ENCODE measurements at places on chromosomes 5 and 9. TPM values are rescaled to one million over a fixed set of nuclear protein-coding genes. Genes with fewer than 3 reads are reported as not detected.

DNA sequence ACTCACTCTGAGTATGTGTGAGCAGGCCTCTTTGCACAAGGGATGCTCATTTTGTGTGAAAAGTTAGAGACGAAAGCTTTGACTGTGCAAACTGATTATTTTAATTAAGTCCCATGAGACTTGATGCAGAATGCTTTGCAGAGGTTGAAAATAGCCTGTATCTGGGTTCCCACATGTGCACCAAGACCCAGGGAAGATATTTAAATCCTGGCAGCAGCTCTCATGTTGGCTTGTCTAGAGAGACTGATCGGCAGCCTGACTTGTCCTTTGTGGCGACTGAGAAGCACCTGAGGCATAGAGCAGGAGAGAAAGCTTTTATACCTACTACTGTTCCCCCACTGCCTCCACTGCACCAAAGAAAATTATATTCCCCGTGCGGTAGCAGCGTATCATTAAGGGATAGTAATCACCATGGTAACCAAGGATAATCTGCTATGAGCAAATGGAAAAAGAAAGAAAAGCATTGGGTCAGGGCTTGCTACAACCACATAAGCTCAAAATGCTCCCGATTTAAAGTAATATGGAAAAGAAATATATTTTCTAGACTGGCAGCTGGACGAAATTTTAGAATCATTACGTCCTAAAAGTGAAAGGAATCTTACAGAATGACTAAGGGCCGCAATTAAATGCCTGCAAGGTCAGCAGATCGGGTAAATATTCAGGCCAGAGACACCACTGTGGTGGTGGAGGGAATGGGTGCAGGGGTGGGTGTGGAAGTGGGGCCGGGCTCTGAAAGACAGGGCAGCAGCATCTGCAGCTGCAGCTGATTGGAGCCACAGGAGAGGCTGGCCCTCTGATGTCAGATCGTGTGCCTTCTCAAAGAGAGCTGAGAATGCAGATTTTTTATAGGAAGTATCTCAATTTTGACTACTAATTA, 135.3 kb upstream of the EPB41L4A start:
- no peak for DNase-seq

- DNase-seq, result no peak
Observed at GRCh38 chr5:84433461-84433860, 48.8 kb upstream of the EDIL3 start.

DNA sequence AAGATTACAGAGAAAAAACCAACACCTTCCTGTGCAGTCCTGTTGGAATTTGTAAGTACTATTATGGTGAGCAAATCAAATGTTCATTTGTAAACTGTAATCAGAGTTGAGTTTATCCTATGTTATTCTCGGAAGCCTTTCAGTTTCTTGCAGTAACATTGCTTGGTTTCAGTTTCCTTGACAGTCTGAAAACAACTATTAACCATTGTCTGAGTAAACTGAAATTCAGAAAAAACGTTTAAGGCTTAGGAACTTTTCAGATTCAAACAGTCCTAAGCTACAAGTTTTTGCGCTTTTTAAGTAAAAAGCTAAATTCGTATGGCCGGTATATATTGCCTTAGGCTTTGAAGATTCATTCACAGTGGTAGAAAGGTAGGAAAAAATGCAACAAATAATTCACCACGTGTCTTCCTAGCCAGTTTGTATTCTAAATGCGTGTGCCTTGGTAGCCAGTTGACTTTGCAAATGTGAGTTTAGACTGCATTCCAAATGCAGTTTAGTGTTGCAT, 2.5 kb downstream of the GPBP1 start:
- peak; percentile 14 for DNase-seq

DNA sequence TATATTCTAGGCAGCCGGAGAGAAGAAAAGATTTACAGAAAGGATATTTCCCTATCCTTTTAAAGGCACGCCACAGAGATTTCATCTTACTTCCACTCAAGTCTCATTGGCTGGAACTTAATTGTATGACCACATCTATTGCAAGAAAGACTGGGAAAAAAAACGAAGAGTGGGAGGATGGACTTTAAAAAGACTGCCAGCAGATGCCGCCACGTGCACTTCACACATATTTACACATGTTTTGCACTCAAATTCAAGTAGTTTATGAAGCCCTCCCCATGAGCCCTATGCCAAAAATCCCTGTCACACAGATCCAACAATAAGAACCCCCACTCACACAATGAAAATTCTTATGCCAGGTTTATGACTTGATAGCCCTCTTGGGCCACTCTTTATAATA, 138.5 kb upstream of the TYRP1 start:
- no peak for DNase-seq

Gene RGMB
- 206 TPM for total RNA-seq

Gene MAT2B
- 62.7 TPM for total RNA-seq

DNA sequence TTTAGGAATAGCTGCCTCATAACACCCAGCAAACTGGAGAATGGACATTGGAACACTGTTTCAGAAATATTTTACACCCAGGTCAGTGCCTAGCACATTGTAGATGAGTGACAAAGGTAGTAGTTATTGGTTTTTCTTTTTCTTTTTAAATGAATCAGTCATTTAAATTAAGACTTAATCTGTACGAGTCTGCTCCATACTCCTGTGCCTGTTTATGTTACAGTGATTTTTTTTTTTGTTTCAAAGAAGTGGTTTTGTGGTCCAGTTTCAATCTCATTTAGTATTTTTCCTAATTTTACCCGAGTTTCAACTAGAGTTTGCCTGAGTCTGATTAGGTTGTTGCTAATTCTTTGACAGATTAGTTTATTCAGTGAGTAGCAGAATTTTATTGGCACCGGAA, 16.2 kb downstream of the LMNB1 start:
- no peak for DNase-seq

DNA sequence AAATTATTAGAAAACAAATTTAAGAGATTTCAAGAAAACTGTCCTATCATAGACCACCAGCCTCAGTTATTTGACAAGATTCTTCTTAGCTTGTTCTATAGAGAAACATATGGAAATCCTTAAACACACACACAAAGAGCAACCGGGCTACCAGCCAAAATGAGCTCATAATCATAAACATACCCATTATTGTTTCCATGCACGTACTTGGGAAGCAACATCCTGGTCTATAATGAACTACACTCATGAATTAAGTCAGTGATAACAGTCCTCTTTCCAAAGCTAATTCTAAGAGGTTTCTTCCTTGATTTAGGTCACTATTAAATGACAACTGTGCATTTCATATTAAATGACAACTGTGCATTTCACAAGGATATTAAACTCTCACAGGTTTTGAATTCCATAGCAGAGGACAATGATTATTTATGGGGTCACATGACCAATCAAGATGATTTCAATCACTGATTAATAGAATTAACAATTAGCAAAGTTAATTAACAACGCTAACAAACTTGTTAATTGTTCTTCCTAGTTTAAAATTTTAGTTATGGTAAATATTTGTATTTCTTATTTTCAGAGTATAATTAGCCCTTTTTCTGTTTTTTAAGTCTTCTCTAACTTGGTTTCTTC, 77.0 kb downstream of the OXCT1 start:
- no peak for DNase-seq

DNA sequence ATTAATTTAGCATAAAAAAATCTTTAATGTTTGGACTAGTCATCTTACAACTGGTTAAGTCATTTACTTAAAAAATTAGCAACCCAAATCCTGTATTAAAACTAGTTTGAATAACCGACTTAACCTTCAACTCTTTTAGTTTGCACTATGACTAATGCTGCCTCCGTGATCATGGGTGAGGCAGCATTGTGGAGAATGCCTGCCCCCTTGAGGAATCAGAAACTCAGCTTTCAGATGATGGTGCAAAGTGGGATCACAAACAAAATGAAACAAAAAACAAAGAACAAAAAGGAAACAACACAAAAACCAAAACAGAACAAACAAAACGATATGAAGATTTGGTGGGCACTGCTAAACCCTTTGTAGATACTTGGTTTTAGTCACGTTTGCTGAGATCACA, 127.0 kb upstream of the PALM2AKAP2 start:
- peak; percentile 47 for DNase-seq

DNA sequence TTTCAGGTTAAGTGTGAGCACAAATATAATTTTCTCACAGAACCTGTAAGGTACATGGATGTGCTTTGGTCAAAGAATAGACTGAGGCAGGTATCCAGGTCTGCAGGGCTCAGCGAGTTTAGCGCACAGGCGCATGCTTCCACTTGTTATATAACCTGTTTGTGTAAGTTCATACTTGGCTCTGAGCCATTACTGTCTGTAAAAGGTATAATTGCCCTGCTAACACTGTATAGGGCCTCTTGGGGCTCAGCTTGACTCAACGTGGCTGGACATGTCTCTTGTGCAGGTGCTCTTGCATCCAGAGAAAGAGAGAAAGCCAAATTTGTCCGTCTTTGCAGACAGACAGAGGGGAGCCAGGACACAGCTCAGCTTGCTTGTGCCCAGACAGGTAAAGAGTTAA, 759.6 kb downstream of the MTRR start:
- no peak for DNase-seq

DNA sequence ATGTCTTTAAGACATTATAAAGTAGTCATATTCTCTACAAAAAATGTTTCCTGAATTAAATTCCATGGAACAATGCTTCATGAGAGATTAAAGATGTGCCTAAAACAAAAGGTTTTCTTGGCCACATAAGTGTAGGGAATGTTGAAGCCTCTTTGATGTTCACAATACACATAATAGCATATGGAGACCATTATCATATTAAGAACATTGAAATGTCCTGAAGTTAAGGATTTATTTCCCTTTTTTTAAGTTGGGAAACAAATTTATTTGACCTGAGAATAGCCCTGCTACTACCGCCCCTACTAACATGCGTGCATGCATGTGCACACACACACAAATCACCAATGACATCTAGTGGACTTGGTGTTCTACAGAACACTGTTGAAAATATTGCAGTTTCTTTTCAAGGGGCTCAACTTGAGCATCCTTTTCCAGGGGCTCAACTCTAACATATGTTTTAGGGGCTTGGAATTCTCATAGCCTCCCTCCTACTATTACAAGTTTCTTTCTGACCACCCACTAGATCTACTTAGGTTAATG, 124.9 kb upstream of the C6 start:
- no peak for DNase-seq

DNA sequence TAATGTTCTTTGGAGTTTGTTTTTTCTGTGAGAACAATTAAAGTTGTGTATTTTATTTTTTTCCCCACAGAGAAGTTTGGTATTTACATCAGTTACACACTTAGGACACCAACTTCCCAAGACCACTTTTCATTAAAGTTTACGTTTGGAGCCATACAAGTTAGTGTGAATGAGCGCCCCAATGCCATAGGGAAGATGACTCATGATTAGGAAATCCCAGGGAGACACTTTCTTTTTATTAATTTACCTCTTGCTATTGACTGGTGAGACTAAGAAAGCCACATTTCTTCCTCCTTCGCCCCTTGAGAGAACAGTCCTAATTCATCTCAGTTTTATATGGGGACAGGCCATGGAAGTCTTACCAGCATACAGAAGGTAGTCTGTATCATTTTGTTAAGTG, 57.1 kb downstream of the EDIL3 start:
- no peak for DNase-seq
